Frontal cortex (tissue), 4 donors: ENCODE measurements at places on chromosomes 6 and 20. TPM values are rescaled to one million over a fixed set of nuclear protein-coding genes. Genes with fewer than 3 reads are reported as not detected.

NKX2-2 gene
- total RNA-seq, result 0.41 TPM

PLCB1 gene
- total RNA-seq, result 48.9 TPM

KIF6 gene
- 1.2 TPM for total RNA-seq

C6orf132 gene
- under 0.01 TPM for total RNA-seq

RNF39 gene
- total RNA-seq, result not detected

RIPOR2 gene
- total RNA-seq, result 17.9 TPM

HLA-A gene
- 55.4 TPM for total RNA-seq

RAET1L gene
- total RNA-seq, result not detected
